ENCODE measurements at places on chromosomes 2 and 18.

DNA sequence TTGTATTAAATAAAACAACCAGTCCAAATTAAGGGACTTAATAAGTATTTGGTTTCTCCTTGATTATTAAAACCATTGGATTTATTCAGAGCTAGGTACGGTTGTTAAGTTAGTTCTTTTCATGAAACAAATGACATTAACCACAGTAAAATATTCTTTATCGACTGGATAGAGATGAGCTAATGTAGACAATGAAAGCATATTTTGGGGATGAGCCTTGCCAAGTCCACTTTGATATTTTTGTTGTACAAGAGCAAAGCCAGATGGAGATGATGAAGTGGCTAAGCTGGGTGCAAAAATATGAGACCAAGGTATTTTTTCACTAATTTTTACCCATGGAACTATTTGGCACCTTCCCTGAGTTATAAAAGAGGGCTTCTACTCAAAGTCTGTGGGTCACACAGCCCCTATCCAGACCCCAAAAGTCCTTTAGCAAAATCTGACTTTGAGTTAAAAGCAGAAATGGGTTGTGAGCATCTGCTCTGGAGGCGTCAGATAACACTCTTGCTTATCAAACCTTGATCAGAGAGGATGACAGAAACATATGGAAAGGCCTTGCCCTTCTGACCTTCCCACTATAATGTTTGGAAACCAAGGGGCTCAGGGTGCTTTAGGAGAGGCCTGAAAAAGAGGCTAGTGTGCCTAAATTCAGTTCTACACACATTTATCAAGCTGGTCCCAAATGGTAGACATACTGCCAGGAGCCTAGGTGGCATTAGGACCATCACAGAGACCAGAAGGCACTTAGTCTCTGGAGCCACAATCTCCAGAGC is 456.8 kb downstream of the MTX2 start:
- DNase-seq: no peak

DNA sequence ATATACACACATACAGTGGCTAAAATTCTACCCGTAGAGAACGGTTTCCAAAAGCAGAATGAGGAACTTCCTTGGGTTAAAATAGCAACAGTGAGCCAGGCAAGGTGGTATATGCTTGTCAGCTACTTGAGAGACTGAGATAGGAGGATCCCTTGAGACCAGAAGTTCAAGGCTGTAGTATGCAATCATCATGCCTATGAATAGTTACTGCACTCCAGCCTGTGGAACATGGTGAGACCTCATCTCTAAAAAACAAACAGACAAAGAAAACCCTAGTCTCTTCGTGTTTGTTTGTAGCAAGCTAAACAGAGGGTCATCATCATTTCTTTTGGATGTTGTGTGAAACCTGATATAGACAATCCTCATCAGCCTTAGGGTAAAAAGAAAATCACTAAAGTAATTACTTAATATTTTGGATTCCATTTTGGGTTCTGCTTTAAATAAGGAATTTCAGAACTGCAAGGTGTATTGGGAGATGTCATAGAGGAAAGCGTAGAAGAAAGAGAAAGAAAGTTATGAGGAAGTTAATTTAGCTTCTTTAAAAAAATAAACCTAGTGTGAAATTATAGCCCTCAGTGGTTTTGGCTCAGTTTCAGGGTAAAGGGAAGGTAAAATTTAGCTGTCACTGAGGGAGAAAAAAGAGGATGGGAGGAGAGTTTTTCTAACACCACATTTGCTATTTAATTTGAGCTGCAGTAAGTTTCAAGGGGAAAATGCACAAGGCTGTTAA is 46.5 kb downstream of the PLEK start:
- DNase-seq: no peak

GRCh38 chr2:238518172-238518820 is 91.6 kb downstream of the ASB1 start:
- DNase-seq: peak; percentile 92

GRCh38 chr2:23465936-23466335 is 81.0 kb downstream of the KLHL29 start:
- no peak for DNase-seq

GRCh38 chr18:74166386-74166785 is 18.1 kb downstream of the TIMM21 start:
- no peak for DNase-seq

GRCh38 chr2:37652199-37652640 is 19.2 kb downstream of the CDC42EP3 start:
- DNase-seq: peak; percentile 79

DNA sequence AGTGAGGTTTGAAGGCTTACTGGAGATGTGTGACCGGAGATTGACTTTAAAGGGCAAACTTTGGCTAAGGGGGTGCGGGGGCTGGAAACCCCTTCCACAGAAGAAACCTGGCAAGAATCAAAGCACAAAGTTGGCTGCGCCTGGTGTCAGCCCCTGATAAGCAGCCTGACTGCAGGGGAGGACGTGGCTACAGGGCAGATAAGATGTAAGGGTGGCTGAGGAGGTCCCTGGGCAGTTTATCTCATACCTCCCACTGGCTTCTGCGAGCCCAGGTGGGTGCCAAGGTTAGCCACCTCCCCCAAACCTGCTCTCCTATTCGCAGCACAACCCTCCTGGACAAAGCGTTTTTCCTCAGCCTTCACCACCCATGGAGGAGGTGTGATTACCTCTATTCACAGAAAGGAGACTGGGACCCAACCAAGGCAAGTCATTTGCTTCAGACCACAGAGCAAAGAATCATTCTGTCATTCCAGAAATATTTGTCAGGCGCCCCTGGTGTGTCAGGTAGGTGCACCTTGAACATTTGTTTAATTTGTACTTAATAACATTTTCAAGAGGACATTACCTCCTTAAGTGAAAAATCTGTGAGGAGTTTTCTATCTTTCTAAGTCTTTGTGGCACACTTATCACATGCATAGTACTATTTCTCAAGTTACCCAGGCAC is 73.1 kb upstream of the IL1R1 start:
- DNase-seq: no peak

DNA sequence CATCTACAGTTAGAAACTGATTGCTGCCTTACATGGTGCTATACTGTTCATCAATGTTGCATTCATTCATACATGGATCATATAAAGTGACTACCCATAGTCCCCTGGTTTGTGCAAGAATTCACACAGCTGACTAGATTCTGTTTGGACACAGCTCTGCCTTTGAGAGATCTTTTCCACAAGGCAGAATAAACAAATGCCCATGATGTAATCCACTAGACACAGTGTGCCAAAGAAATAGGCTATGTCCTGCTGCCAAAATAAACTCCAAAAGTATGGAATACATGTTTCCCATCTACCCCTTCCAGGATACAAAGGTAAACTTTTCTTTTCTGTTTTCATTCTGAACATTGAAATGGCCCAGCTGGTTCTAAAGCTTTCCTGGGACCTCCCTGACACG is 269.4 kb upstream of the CHAC2 start:
- no peak for DNase-seq
